ENCODE measurements at places on chromosomes 4 and X.

- DNase-seq, result peak; percentile 30
These were observed 3.2 kb downstream of the TDO2 start for GRCh38 chr4:155906554-155907247.

GRCh38 chrX:3286196-3286945 lies 60.1 kb downstream of the MXRA5 start:
- no peak for DNase-seq

GRCh38 chr4:152534541-152535359 lies 1.1 kb downstream of the FBXW7 start:
- no peak for DNase-seq

- no peak for DNase-seq
These were observed 56.4 kb downstream of the SCFD2 start for GRCh38 chr4:53309321-53310040.

DNA sequence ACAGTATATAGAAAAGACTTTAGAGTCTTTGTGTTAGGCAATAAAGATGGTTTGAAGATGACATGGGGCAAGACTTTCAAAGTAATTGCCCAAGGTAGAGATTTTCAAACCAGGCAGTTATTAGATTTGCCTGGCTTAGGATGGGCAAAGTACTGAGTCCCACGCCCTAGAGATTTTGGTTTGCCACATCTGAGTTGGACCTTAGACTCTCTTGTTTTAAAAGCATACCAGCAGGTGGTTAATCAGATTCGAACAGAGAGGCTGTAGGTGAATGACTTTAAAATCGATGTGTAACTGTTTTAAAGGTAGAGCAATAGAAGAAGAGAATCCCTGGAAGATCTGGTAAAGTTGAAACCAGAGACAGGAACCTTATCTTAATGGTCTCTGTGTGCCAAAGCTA lies 121.5 kb downstream of the RAPGEF2 start:
- DNase-seq, result no peak

GRCh38 chr4:89369581-89369980 lies 62.0 kb upstream of the GPRIN3 start:
- no peak for DNase-seq

- DNase-seq, result no peak
These were observed 52.8 kb downstream of the LRBA start for GRCh38 chr4:150962245-150962644.

DNA sequence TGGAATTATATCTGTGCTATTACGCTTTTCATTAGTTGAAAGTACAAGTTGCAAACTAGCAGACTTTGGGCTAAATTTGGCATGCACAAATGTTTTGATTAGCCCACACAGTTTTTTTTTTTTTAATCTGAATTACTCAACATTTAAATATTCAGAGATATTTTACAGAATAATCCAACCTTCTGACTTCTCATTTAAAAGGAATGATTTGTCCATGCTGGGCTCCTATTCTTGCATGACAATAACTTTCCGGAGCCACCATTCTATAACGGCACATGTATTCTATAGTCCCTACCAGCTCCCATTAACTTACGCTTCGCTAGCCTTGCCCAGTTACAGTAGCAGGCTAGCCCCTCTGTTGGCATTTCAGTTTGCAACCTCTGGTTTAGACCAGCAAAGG lies 219.3 kb upstream of the FTHL17 start:
- no peak for DNase-seq

DNA sequence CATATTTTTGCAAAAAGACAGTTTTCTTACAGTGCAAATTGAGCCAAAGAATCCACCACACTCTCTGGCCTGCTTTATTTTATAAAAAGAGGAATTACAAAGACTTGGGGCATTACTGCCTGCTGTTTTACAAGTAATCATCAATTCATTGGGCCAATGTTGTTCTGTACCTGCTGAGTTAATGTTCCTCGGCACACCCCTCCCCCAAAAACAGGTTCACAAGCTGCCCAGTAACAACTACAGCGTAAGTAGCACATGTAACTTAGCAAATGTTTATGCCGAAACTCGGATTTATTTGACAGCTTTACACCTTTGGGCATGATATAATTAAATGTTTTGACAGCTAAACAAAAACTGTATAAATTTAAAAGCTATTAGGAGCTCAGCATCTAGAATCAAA lies 214.6 kb upstream of the MAB21L2 start:
- DNase-seq, result no peak

GRCh38 chr4:173145131-173145530 lies 23.5 kb upstream of the GALNT7 start:
- no peak for DNase-seq

DNA sequence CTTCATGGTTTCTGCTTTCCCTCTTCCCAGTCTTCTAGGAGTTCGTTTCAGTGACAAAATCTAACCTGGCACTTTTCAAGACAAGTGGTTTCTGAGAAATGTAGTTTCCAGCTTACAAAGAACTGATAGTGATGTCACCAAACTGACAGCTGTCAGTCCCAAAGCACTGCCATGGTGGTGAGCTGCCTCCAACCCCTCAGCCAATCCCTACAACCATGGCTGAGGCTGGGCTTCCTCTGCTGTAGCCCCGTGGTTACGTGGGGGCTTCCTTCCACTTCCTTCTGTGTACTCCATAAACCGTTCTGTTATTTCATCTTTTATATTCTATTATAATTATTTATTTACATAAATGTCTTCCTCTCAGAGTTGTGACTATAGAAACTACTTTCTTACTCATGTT lies 198.6 kb upstream of the AGA start:
- no peak for DNase-seq

DNA sequence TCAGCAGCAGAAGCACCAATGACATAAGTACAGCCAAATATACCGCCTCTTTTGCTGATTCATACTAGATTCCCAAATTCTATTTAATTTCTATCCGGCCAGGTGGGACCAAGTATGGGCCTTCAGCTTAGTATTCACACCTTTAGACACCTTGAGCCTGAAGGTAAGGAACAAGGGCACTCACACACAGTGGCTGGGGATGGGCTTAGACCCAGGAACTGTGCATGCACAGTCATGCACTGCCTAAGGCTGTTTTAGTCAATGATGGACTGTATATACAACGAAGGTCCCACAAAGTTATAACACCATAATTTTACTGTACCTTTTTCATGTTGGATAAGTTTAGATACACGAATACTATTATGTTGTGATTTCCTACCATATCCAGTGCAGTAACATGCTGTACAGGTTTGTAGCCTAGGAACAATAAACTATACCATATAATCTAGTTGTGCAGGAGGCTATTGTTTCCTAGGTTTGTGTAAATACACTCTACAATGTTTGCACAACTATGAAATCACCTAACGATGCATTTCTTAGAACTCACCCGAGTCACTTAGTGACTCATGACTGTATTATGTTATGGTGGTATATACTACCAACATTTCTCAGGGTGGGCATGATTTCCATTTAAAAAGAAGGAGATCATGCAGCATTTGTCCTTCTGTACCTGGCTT lies 9.7 kb upstream of the CLNK start:
- DNase-seq, result no peak

- DNase-seq, result no peak
These were observed 411.9 kb downstream of the GPAT3 start for GRCh38 chr4:83947830-83948193.

- DNase-seq, result no peak
These were observed 169.5 kb downstream of the TLL1 start for GRCh38 chr4:166042510-166043055.

DNA sequence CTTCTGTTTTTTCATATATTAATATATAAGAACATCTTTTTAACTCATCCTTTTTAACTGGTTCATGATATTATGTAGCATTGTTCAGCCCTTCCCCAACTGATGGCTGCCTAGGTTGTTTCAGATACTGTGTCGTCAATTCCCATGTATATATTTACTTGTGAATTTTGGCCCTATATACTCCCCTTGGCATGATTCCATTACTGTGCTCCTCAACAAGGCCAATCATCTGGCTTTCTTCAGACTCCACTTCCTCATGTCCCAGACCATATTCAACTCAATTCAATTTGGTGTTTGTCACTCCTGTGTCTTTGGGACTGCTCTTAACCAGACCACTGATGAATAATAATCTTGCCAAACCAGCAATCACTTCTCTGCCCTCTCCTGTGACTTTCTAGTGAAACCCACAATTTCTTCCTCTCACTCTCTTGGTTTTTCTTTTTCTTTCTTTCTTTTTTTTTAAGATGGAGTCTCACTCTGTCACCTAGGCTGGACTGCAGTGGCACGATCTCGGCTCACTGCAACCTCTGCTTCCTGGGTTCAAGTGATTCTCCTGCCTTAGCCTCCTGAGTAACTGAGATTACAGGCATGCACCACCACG lies 2.7 kb upstream of the WDR45 start:
- DNase-seq, result no peak

All from epithelial cell of proximal tubule (primary cell).